Trophoblast cell (in vitro differentiated cells and primary cell): ENCODE measurements at places on chromosomes 12 and 14.
A peak's percentile ranks its signal among the peaks of the same experiment; 100 is the strongest.

DNA sequence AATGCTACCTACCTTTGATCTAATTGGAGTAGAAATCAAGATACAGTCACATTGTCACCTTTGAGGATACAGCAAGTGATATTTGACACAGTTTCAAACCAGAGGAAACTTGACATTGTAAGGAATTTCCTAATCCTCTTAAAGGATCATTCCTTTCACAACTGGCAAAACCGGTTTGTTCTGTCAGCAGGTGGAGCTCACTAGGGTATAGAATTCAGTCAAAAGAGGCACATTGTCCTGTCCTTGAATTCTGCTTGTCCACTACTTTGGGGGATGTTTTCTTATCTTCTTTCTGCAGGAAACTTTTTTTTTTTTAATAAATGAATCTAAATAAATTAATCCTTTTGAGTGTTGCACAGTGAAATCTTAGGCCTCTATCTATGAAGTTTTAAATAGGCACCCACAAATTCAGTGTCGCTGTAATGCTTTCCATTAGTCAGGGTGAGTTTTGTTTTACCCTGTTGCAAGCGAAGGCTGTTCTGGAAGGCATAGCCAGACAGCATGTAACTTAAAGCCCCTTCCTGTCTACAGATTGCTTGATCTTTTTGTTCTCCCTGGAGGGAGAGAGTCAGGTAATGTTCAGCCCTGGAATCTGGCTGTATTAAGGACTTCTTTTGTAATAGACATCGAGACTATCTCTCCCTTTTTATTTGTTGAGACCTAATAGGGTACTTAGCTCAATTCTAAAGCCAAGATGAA lies 285.0 kb upstream of the RGS6 start:
- peak; percentile 63 for DNase-seq

DNA sequence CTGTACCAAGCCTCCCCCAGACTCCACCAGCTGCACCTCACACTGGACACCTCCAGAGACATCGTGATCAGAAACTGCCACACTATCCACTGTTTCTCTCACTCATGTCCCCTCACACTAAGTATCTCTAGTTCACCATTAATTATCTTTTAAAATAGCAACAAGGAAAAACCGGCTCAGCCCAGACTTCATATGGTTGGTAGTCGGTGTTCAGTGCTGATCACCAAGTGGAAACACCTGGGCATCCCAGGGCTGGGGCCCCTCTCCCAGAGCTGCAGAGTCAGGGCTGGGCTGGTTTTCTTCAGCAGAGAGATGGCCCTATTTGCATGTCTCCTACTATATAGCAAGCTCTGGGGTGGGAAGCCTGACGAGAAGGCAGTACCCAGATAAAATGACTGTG lies 1140.0 kb downstream of the TMEM121 start:
- DNase-seq, result no peak

GRCh38 chr14:67357969-67358354 lies 1.6 kb downstream of the ATP6V1D start:
- no peak for DNase-seq

DNA sequence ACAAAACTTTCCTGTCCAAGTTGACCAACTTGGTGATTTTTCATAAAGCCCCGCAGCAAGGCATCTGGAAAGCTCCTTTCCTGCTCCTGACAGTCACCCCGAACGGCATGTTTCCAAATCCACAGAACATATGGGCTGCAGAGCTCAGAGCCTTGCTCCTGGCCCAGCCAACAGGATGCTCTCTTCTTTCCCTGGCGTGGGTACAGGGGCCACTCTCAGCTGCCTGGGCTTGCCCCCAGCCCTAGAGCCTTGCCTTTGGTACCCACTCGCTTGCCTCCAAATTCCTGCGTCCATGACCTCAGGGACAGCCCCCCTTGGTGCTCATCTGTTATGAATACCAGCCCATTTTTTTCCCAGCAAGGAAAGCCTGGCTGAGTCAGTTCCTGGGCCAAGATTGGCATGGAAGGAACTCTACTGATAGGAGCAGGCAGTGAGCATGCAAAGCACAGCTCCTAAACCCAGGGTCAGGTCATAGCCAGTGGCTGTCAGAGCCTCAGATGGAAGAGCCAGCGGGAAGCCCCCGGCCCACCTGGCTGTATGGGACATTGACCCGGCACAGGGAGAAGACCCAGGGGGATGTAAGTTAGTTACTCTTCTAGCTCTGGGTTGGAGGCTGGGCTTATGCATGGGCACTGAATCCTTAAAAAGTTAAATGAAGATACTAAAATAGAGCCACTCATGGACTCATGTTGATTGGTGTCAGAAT lies 105.3 kb upstream of the RTL1 start:
- no peak for DNase-seq

DNA sequence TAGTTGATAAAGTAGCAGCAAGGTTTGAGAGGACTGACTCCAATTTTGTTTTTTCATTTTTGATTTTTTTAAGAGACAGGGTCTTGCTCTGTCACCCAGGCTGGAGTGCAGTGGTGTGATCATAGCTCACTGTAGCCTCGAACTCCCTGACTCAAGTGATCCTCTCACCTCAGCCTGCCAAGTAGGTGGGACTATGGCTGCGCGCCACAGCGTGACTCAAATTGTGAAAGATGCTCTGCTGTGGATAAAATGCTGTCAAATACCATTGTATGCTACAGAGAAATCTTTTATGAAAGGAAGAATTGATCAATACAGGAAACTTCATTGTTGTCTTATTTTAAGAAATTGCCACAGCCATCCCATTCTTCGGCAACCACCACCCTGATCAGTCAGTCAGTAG lies 48.3 kb downstream of the SCN8A start:
- DNase-seq, result no peak

DNA sequence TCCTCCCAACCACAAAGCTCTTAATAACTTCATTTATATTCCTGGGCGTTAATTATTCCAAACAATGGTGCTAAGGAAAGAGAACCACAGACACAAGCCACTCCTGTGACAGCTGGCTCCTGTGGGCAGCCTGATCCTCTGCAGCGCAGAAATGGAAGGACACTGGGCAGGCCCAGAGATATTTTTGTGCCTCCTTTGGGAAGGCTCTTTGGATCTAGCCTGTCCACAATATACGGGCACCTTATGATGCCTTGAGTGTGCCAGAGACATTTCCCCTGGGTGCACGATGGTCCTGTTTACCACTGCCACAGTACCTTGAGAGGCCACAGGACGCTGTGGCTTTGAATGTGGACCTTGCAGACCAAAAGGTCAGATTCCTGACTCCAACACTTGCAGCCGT lies 2.1 kb downstream of the ASB2 start:
- DNase-seq, result no peak

DNA sequence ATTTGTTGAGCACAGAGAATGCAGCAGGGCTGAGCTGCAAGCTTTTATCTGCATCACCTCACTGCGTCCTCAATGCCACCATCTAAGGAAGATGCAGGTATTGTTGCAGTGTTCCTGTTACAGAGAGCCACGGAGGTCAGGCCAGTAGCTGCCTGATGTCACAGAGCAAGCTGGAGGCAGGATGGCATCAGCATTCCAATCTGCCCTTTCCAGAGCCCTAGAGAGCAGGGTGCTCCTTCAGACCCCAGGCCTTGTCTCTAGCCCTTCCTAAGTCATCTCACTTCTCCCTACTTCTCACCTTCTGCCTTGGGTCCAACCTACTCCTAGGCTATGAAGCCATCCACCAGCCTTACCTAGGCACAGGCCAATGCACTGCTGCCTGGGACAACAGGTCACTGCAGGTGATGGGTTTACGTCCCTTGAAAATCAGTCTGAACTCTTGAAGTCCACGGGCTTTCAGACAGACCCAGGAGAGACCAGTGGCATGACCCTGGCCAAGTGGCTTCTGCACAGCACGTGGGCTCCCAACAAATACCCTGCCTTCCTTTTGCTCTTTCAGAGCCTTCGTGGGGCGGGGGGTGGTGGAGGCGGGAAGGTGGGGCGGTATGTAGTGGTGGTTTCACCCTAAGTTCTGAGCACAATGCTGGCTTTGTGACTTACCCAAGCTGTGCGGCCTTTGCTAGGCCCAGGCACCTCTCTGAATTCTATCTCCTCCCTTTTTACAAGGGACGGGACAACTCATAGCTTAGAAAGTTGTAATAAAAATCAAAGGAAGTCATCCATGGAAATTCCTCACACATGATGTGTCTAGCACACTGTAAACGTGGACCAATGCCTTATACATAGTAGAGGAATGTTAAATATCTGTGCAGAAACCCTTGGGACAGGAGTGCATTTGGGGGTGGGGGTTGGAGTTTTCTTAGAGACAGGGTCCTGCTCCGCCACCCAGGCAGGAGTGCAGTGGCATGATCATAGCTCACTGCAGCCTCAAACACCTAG lies 136.0 kb downstream of the KSR2 start:
- DNase-seq, result peak; percentile 44

DNA sequence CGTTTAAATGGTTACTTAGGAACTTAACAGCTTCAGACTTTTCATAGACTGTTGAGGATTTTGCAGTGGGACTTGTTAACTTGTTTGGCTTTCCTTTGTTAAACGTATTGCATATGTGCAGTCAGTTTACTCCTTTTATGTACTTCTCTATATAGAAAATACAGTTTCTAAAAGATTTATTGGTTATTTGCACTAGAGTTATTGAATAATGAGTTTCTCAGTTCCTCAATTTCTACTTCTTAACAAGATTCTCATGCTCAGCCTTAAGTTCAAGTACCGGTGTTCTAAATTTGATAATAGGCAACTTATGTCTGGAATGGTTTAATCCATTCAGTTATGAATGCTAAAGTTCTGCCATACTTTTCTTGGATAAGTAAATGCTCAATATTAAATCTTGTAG lies 919 bp downstream of the PSMA3 start:
- peak; percentile 21 for DNase-seq

- no peak for DNase-seq
These were observed 73.7 kb downstream of the BBS10 start for GRCh38 chr12:76274420-76275083.

- no peak for DNase-seq
These were observed 20.7 kb downstream of the AHNAK2 start for GRCh38 chr14:104957146-104958113.

GRCh38 chr14:96270565-96271420 lies 14.8 kb downstream of the BDKRB1 start:
- no peak for DNase-seq

DNA sequence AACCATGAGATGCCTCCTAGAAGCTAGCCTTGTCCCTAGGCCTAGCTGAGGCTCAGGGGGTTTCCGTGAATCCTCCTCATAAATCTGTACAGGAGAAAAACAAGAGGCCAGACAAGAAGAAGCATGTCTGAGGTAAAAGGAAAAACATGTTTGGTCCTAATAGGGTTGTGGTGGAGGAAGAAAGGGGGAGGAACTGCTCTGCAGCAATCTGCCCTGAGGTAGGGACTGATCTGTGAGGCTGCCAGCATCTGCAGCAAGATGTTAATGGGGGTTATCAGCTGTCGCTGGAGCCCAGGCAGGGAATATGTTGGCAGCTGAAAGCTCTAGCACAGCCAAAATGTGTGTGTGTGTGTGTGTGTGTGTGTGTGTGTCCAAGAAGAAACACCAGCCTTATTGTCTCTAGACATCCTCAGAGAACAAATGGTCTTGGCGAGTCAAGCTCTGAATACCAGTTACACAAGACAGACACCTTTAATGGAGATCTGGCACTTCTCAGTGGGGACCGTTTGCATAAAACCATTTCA lies 218.5 kb downstream of the NUAK1 start:
- DNase-seq, result peak; percentile 70

- DNase-seq, result no peak
These were observed 30.5 kb downstream of the RPH3A start for GRCh38 chr12:112822056-112822455.

GRCh38 chr14:70641548-70642302 lies at the start of gene TTC9:
Gene TTC9 (plus strand): TSS chr14:70641916. CDS start chr14:70642130, 214 bp downstream.
- peak; percentile 21 for DNase-seq

DNA sequence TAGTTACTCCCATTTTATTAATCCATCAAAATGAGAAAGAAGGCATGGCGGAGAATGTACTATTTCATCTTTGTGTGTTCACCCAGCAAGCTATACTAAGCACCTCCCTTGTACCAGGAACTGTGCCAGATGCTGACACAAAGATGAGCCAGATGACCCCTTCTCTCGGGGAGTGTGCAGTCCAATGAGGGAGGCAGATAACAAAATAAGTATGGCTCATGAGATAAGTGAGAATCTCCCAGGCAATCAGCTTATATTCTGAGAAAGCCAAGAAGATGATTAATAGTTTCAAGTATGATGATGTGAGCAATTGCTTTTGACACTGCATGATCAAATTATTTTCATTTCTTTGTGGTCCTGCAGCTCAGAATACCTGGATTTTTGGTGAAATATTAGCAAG lies 1.3 kb upstream of the TMEM233 start:
- no peak for DNase-seq

- DNase-seq, result no peak
These were observed 32.0 kb downstream of the SSH1 start for GRCh38 chr12:108825201-108825950.

GRCh38 chr12:57240066-57240921 lies 10.7 kb downstream of the STAC3 start:
- DNase-seq, result peak; percentile 87
